Activated CD8-positive, alpha-beta memory T cell treated with anti-CD3 and anti-CD28 coated beads, Interleukin-2, amount 50 U/mL, for 4 hours (primary cell): ENCODE measurements at places on chromosomes 3 and 15.

DNA sequence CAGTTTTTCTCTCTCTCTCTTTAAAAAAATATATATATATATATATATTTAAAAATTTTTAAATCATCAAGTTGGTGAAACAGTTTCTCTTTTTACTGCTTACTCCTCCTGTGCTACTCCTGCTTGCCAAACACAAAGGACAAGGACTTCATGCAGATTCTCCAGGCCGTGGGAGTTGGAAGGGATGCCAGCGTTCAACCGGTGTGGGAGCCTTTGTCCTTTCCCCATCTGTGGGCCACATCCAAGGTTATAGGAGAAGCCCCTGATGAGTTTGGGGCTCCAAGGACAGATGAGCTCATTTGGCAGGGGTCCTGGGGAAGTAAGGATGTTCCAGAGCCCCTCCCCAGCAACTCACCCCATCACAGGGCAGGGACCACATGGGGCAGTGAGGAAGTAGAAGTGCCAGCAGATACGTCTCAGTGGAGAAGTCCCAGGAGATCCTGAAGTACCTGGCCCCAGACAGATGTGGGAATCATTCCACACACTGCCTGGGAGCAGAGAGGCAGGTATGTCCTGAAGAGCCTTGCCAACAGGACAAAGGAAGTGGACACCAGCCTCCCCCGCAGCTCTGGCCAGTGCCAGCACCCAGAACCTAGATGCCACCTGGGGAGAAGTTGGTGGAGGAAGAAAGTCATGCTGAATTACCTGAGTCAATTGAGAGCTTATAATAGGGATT lies 36.6 kb downstream of the CCK start:
- no peak for DNase-seq

GRCh38 chr15:76217882-76218217 lies 93.4 kb downstream of the ETFA start:
- DNase-seq = no peak

- DNase-seq = no peak
Observed at GRCh38 chr3:156175570-156175969, 55.2 kb downstream of the KCNAB1 start.

DNA sequence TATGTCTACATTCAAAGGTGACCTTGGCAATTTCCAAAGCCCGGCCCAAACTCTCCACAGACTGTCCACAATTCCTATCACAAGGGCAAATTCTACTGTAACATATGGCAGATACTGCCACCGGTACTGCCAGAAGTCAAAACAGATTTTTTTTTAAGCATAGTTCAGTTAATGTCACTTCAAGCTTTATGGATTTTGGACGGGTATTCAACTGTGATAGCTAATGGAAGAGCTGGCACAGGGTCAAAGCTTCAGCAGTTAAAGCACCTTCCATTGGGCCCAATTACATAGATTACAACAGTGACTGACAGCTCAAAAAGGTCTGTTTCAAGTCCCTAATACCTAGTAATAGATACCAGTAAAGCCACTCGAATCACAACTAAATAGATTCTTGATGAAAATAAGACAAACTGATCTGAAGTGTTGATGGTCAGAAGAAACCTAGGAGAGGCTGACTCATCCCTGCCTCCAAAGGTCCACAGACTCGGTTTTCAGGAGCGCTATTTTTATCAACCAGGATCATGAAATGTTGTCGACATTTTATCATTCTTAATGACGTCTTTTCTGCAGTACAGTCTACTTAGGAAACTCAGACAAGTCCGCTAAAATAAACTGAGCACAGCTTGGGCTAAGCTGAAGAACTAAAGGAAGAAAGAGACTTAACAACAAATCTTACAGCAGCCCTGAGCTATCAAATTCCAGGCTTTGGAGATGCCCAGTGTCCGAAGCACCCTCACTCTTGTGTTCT lies 38.7 kb downstream of the ANXA2 start:
- no peak for DNase-seq

GRCh38 chr3:61132062-61132461 lies 119.2 kb downstream of the FHIT start:
- no peak for DNase-seq

DNA sequence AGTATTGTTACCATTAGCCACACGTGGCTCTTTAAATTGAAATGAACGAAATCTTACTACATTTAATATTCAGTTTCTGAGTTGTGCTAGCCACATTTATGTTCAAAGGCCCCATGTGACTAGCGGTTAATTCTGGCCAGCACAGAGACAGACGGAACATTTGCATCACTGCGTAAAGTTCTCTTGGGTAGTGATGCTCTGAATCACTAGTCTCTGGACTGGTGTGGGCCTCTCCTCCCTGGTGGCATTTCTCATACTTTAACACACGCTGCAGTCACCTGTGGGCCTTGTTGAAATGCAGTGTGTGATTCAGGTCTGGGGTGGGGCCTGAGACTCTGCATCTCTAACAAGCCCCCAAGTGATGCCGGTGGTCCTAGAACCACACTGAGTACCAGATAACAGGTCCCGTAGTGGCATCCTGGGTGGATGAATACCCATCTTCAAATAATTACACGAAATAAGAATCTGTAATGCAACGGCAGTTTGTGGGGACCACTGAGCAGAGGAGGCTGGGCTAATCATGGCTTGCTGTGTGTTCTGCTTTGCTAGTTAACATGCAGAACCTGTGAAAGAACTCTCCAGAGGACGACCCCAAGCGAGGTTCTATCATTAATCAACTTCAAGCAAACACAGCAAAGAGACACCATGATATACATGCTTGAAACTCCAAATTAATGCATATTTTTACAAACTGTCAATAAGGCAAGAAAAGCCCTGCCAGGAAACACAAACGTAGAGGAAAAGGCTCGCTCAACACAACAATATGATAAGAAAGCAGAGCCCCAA lies 623.8 kb downstream of the FOXP1 start:
- no peak for DNase-seq

DNA sequence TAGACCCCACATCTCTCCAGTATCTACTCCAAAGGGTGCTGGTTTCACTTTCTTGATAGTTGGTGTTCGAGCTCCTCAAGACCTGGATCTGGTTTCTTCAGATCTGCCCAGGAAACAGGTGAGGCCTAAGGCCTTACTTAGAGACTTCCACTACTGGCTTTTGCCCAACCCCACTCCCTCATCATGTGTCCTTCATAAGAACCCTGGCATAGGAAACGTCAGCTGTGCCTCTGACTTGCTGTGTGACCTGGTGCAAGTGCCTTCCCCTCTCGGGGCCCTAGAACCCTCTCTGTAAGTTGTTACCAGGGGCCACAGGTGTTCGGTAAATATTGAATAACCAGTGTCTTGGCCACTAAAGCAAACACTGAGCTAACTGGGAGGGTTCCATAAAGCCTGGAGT lies 3.9 kb downstream of the OXTR start:
- no peak for DNase-seq

GRCh38 chr3:106004137-106004681 lies 135.4 kb upstream of the CBLB start:
- no peak for DNase-seq

- DNase-seq = no peak
Observed at GRCh38 chr3:98784666-98785600, 21.8 kb downstream of the ST3GAL6 start.

DNA sequence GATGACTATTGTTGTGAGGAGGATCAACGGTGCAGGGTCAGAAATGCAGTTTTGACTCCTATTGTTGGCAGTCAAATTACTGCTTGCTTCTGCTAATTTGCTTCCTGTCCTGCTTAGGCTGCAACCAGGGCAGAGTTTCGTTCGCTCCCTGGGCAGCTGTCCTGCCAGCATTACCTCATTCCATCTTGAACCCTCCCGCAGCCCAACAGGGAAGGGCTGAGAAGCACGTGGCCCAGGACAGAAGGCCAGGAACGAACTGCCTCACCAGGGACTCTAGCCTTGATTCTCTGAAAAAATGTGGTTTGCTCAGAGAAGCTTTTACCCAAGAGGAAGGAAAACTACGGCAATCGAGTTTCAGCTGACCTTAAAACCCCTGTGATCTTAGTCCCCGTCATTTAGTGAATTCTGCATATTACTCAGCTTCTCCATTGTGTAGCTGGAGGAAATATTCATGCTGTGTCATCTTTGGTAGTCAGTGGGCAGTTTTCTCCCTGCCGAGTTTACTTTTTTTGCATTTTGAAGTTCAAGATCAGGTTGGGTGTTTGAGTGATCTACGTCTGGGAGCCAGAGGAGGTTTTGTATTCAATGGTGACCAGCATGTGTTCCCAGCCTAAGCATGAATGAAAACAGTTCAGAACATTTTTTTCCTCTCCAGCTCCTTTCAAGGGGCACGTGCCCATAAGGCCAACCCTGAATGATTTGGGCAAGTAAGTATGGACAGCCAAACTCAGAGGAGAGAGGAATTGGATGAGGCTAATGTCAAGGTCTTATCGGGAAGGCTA lies 23.0 kb downstream of the TLNRD1 start:
- no peak for DNase-seq

GRCh38 chr3:69540706-69541581 lies 155.1 kb upstream of the FRMD4B start:
- DNase-seq = no peak

DNA sequence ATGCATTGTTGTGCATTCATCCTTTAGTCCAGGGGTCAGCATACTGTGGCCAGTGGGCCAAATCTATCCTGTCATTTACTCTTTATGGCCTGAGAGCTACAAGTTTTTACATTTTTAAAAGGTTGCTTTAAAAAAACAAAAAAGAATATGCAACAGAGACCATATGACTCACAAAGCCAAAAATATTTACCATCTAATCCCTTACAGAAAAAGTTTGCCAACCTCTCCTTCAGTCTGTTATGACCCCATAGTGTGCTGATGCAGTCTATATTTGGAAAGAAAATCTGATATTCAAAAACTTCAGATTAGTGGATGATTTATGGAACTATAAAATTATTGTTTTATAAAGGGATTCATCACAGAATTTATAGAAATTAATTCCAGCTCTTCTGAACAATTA lies 237.5 kb upstream of the IL12A start:
- no peak for DNase-seq

DNA sequence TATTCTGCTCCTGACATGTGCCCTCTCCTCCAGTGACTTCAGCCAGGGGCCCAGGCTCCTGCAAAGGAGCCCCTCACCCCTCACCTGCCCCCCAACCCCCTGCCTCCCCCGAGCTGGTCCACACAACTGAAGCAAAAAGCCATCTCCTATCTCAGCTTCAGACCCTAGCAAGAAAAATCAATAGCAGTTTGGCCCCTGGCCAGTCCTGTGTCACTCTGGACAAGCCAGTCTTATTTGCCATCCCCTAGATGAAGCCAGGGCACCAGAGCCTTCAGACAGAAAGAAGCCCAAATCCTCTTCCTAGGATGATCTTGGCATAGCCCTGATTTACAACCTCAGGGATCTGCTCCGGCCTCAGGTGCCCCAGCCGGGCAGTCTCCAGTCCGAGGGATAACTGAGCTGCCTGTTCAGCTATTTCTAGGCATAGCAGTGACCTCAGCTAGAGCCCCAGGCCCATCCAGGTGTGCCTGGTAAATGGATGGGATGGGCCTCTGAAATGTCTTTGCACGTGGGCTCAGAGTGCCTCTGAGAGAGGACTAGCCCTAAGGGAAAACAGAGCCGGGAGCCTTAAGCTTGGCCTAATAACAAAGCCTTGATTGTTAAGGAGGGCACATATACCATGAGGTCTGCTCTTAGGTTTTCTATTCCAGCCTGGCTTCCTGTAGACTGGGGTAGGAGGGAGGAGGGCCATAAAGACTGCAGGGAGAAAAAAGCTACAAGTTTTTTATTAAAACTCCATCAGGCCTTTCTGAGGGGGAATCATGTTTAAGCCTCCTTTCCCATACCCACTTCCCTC lies 242.0 kb downstream of the SHQ1 start:
- no peak for DNase-seq

GRCh38 chr15:89335298-89336041 lies 846 bp upstream of the POLG start:
- DNase-seq = no peak

DNA sequence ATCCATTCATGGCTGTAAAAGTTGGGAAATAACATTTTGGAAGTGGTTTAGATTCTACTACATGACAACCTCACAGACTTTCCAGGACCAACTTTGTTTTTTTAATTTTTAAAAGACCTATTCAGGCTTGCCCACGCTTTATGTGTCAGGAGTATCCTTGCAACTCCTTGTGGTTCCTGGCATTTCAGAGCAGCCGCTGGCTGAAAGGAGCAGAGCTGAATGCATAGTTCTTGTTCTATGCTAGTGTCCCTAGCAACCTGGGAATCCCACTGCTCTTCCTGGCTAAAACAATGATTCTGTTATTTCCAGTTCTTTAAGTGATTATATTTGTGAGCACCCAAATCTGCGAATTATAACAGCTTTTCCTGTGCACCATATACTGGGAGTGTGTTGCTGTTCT lies 34.9 kb downstream of the CP start:
- no peak for DNase-seq

DNA sequence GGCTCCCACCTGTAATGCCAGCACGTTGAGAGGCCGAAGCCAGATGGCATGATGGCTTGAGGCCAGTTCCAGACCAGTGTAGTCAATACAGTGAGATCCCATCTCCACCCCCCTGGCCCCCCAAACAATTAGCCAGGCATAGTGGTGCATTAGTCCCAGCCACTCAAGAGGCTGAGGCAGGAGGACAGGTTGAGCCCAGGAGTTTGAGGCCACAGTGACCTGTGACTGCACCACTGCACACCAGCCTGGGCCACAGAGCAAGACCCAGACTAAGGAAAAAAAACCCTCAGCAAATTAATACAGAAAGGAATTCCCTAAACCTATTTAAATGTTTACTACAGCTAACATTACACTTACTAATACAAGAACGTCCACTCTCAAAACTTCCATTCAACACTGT lies 424.6 kb downstream of the SHQ1 start:
- DNase-seq = no peak

- DNase-seq = no peak
Observed at GRCh38 chr3:8154617-8155016, 347.0 kb upstream of the LMCD1 start.

DNA sequence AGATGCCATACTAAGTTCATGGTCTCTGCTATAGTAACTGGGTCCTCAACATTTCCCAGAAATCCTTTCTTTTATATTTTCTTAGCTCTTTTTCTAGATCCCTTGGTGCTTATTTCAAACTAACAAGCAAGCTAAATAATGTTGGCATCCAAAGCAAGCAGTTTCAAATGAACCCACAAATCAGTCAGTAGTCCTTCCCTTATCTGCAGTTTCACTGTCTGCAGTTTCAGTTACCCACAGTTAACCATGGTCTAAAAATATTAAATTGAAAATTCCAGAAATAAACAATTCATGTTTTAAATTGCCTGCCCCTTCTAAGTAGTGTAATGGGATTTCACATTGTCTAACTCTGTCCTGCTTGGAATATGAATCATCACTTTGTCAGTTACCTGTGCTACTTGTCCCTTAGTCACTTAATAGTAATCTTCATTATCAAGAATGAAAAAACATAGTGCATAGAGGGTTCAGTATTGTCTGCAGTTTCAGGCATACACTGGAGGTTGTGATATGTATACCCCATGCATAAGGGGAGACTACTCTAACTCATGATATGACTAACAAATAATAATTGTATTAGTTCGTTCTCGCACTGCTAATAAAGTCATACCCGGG lies 633.7 kb downstream of the MECOM start:
- DNase-seq = no peak
